HTR-8/SVneo (cell line): ENCODE measurements at places on chromosomes 3 and 15.

GRCh38 chr3:66256806-66257205 is 36.0 kb downstream of the SLC25A26 start:
- DNase-seq: no peak

DNA sequence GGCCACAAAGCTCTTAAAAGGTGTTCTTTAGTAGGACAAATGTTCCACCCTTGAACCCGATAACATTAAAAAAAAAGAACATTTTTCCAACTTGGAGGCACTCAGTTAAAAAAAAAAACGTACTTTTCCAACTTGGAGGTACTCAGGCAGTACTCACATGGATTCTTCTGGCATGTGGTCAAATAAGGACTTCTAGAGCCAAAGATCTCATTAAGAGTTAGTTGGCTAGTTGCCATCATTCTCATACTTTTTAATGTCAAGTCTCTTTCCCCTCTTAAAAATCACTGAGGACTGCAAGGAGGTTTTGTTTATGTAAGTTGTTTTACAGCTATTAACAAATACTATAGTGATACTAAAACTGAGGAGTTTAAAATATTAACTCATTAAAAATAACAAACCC is 101.0 kb downstream of the CADPS start:
- DNase-seq: no peak

DNA sequence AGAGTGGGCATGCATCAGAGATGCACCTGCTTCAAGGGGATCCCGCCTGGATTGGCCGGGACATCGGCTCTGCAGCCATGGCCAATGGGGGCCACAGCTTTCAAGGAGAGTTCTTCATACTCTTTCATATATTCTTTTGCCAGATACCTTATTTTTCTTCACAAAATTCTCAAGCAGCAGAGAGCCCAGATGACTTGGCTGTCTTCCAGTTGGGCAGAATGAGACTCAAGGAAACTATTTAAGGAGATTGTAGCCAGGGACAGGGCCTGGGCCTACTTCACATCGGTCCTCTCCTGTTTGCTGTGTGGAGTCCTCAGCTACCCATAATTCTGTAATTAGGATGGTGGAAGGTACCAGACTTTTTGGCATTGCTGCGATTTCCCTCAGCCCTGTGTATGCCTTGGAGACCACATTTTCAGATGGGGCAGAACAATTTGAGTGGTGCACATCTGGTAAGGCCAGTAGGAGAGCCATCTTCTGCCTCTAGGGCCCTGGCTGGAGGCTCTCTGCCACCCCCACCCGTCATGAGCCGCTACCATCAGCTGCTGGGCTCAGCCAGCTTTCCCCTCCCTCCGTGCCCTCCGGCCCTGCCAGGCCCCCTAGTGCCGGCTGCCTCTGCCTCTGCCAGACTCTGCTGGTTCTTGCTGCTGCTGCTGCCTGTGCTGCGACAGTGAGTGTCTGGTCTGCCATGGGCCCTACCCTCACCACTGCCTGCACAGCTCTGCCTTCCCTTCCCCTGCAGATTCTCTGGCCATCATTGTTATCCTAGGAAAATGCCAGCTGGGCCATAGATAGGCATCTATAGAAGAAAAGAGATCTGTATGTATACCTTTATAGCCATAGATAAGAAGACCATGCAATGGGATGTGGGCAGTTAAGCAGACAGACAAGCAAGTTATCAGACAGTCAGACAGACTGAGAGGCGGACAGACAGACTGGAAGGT is 6.7 kb downstream of the PLIN1 start:
- no peak for DNase-seq

DNA sequence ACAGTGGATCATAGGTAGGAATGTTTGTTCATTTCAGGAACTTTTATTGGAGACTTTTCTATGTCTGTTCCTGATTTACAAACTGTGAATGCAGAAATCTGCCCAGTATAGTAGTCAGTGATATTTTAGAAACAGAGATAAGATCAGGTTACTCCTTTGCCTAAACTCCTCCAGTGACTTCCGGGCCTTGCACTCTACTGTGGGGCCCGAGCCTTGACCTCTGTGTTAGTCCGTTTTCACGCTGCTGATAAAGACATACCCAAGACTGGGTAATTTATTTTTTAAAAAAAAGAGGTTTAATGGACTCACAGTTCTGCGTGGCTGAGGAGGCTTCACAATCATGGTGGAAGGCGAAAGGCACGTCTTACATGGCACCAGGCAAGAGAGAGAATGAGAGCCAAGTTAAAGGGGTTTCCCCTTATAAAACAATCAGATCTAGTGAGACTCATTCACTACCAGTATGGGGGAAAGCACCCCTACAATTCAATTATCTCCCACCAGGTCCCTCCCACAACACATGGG is 127.1 kb downstream of the DNAJB8 start:
- DNase-seq: no peak

DNA sequence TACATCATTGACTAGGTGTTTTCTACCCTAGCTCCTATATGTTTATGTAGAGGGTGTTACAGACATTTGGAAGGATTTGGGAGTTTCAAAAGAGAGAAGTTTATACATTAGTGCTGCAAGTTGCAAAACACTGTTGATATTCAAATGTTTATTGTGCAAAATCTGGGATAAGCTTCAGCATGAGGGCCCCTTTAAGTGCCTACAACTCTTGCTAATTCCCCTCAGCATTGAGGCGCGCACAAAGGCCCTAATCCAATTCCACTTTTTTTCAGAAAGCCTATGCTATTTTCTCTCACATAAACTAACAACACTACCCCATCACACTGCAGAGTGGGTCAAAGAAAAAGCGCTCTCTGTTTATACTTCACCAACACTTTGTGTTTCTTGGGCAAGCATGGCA is 208.0 kb downstream of the NR2F2 start:
- DNase-seq: no peak

- DNase-seq: no peak
These were observed 53.4 kb upstream of the ATP2B2 start for GRCh38 chr3:10558736-10559135.

- DNase-seq: no peak
These were observed 30.2 kb upstream of the AMOTL2 start for GRCh38 chr3:134404366-134404885.

GRCh38 chr3:30248423-30248822 is 358.0 kb upstream of the TGFBR2 start:
- no peak for DNase-seq

GRCh38 chr3:115085197-115085865 is 61.8 kb downstream of the ZBTB20 start:
- no peak for DNase-seq

GRCh38 chr3:172342097-172342659 is 106.1 kb downstream of the GHSR start:
- no peak for DNase-seq

GRCh38 chr15:87268675-87269074 is 987.9 kb downstream of the NTRK3 start:
- no peak for DNase-seq

GRCh38 chr3:47989981-47990440 is 26.2 kb downstream of the MAP4 start:
- peak; percentile 89 for DNase-seq

DNA sequence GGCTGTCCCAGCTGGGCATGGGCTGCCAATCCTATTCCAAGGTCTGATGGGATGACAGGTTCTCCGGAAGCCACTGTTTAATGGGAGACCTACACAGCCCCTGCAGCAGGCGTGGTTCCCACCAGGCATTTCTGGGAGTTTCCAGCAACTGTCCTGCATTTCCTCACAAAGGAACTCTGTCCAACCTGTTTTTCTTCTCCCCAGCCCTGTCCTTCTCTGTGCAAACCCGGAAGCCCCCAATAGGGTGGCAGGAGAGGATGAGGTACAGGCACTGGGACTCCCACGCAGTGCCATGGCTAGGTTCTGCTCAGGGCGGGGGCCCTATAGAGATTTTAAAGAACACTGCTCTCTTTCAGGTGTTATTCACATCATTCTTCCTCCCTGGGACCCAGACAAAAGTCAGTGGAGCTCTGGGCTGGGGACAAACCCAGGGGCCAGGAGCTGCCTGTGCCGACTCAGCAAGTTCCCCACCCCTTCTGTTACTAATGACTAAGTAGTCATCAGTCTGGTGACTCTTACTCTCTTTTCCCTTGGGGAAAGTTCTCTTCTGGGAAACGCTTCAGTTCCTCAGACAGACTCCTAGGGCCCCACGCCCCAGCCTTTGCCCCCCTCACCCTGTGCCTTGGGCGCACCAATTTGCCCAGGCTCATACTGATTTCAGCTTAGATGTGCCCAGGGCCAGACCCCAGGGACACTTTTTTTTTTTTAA is 97.7 kb downstream of the CD47 start:
- DNase-seq: peak; percentile 9

DNA sequence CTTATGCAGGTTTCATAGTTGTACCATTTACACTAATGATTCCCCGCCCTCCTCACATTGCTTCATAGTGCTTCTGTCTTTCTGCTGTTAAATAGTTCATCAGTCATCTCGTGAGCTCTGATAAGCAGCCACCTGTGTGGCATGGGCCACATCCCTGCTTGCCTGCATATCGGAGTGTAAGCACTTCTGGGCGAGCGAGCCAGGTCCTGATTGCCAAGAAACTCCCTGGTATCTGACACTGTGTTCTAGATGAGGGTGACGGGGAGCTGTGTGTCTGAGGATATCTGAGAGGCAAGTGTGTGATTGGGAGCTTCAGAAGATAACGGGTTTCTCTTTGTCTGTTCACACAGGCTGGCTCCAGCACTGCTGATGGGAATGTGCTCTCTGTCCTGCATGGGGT is 130.6 kb downstream of the LRIG1 start:
- DNase-seq: no peak

DNA sequence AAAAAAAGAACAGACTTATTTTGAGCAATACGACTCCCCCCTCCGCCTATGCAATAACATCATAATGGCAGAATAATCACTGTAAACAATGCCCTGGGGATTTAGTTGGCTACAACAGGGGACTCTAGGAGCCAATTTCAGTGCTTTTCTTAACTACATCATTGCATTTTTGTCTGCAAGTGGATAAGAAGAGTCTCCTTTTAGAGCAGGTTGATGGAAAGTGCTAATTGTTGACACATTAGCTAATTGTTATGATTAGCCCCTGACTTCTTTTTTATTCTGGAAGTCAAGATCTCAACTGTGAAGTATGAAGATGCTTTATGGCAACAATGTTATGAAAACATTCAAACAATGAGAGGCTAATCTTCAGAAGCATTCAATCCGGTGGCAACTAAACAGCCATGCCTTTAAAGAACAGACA is 121.2 kb downstream of the MECOM start:
- no peak for DNase-seq

DNA sequence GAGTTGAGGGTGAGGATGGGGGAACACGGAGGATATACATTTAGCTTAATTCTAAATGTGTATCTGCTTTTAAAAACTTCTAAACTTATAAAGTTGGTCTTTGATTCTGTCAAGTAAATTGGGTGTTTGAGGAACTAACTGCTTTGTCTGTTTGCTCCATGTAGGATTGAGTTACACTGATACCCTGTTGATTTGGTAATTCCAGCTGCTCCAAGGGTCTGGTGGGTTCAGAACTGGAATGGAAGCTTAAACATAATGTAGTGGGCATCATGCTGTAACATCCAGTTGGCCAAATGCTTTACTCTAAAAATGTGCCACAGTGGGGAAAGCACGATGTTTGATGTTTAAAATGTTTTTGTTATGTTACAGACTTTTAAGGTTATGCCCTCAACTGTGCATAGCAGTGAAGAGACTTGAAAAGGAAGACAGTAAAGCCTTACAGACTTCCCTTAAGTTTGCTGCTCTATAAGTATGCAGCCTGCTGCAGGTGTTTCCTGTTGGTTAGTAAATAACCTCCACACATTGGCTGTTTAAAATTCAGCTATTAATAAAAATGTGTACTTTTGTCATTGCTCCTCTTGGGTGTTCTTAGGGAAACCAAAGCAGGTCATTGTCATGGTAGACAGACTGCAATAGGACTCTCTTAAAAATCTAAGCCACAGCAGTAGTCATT is 5.9 kb upstream of the EDEM1 start:
- no peak for DNase-seq

DNA sequence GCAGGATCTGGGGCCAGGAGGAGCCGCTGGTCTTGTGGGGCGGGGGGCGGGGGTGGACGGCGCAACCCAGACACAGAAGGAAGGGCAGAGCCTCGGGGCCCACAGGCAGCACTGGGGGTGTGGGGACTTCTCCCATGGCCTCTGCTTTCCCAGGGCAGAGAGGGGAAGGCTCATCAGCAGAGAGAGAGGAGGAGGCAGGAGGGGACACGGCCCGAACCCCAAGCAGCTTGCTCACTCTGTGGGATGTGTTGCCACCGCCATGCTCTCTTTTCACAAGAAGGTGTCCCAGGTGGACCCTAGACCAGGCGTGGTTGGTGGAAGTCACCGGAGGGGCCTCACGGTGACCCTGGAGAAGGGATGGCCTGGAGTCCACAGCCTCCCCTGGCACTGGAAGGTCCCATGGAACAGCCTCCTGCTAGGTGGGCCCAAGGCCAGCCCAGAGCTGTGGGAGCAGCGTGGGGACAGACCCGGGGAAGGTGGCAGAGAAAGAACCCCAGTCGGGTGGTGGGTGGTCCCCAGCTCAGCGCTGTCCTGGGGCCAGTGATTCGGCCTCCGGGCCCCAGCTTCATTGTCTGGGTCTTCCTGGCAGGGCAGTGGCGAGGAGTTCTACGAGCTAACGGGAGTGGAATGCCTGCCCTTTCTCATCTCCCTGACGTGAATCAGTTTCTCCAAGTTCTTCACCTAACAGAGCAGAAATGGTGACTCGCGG is 46.8 kb upstream of the PCSK6 start:
- DNase-seq: no peak

DNA sequence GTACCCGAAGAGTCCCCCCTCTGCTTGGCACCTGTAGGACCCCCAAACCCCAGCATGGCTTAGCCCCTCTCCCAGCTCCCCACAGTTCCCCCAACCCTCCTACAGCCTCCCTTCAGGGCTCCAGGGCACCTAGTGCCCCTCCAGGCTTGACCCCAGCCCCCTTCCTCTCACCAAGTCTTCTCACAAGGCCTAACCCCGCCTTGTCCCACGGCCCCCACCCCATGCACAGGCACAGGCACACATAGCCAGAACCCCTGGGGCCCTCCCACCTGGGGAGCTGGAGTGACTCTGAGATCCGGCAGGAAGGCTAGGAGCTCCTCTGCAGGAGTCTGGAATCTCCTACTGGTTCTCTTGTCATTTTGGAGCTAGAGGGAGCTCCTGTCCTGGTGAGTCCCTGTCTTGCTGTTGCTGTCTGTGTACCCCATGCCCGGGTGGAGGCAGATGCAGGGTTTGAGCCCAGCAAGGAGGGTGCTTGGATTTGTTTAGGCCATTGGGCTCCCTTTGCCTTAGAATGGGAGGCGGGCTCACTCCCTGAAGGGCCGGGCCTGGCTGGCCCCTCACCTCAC is 39.6 kb downstream of the KLF13 start:
- no peak for DNase-seq

DNA sequence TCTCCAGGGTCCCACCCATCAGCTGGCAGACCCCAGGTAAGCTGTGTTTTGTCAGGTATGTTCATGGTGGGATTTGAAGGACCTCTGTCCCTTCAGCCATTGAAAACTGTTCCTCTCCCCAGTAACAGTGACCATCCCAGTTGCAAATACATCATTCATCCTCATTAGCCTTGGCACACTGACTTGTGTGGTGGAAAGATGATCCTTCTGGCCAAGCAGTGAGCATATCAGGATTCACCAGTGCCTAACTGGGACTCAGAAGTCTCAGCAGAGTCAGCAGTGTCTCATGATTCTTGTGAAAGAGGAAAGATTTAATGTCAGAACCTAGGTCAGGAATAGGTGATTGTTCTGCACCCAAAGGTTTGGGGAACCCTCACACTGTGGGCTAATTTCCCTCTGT is 90.2 kb downstream of the DNAJB8 start:
- no peak for DNase-seq

- no peak for DNase-seq
These were observed 3.0 kb upstream of the SHC4 start for GRCh38 chr15:48966595-48967301.

- DNase-seq: no peak
These were observed 3.1 kb downstream of the CCDC33 start for GRCh38 chr15:74239051-74239705.
